ENCODE measurements at places on chromosomes 2 and 18.

- no peak for DNase-seq
Observed at GRCh38 chr18:37674570-37674969, 109.0 kb upstream of the CELF4 start.

DNA sequence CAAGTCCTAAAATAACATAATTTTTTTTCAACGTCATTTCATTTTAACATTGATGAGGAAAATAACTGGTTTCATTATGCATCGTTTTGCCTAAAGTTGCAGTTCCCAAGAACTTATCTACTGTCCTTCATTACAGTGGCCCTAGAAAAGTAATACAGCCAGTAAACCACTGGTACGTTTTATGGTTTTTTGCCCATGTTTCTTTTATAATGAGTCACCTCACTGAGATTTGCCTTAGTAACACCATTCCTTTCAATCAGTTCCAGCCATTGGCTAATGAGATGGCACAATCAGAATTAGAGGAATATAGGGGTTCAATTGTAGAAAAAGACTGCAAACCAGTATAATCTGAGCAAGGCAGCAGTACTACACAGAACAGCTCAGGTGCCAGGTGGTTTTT lies 422.6 kb upstream of the LYPD1 start:
- DNase-seq = no peak

DNA sequence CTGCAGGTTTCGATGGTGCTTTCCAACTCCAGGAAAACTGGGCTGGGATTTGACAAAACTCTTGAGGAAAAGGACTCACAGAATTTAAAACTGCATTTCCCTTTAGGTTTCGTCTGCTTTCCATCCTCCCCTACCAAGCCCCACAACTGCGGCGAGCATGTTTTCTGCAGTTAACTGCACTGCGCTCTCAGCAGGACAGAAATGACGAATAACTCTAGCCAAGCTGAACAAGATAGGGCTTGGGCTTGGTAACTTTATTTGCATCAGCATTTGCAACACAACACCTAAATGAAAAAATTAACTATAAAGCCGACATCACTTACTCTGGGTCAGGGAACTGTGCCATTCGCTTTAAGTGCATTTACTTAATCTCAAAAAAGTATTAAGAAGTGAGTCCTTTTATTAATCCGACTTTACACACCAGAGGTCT lies 669 bp upstream of the PIKFYVE start:
- DNase-seq = peak; percentile 63

- DNase-seq = peak; percentile 62
Observed at GRCh38 chr2:130727286-130727924, 1.5 kb upstream of the GPR148 start.

GRCh38 chr18:4352746-4353551 lies 102.2 kb downstream of the DLGAP1 start:
- DNase-seq = no peak

GRCh38 chr2:43159797-43160196 lies 66.6 kb downstream of the ZFP36L2 start:
- no peak for DNase-seq

DNA sequence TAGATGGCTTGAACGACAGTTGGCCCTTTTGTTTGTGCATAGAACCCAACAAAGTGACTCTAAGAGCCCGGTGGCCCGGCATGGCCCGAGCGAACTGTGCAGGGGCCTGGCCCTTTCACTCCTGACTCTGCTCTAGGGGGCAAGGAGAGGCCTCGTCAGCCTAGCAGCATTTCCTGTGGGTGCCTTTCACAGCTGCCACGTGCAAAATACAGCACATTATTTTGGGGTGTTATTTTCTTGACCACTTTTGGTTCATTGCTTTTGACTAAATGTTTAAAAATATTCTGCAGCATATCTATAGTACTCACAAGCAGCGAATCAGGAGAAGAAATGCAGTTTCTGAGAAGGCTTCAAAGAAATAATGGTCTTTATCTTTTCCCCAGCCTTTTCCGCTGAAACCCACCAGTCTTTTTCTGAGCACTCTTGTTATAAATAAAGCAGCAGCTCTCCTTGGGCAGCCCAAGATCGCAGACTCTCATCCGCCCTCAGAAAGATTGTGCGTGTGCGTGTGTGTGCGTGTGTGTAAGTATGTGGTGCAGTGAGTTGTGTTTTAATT lies 31.3 kb downstream of the DGKD start:
- peak; percentile 16 for DNase-seq

DNA sequence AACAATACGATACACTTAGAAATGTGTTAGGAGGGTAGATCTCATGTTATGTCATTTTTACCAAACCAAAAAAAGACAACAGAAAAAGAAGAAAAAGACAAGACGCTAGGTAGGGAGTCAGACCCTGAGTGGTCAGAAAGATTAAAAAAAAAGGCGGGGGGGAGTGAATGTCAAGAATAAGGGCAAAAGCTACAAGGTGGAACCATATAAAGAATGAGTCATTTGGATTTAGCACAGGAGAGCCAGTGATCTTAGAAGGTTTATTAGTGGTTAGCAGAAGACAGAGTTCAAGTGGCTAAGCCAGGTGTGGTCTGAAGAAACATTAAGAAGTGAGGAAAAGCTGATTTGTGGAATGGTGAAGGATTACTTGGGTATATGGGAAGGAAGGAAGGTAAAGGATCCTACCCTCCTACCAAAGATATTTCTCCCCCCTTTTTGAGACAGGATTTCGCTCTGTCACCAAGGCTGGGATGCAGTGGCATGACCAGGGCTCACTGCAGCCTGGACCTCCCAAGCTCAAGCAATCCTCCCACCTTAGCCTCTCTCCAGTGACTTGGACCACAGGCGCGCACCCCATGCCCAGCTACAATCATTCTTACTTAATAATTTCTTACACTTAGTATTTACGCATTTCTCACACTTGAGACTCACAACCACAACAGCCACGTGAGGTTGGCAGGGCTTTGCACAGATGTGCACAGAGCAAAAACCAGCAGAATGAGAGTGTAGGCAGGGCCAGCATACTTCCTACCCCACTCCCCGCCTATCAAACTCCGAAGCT lies 2.6 kb downstream of the DSC2 start:
- no peak for DNase-seq

DNA sequence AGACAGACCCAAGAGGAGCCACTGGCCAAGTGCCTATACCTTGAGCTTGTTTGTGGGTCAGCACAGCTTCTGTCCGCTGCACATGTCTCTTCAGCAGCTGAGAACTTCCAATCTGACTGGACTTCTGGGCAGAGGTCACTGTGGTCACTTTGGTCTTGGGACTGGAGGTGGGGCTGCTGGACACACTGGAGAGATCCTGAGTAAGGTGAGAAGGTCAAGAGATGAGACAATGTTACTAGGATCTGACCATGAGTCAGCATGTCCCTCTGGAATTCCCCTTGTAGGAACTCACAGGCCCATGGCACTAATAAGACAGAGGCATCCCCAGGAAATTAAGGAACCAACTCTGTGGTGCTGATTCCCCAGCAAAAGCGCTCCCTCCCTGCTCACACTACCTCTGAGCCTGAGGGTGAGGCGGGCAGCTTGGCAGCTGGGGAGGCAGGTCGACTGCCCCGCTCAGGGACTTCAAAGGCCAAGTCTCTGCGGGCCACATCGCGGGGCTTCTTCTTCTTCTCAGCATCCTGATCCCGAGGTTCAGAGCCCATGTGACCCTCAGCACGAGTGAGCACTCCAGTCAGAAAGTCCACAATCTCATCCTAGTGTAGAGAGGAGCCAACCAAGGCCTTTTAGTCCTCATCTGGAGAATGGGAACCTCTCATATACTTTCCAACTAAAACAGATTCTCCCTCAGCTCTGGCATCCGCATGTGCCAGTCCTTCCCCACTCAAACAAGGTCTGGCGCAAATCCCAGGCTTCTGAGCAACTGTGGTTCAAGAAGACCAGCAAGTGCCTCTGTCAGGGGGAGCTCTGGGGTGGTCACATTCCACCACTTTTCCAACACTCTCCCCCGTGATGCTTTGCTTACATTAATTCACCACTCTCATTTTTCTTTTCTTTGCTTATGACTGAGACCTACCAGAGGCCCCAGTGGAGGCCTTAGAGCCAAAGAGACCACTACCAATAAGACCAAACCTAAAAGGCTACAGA lies 29.4 kb downstream of the KANSL3 start:
- no peak for DNase-seq

DNA sequence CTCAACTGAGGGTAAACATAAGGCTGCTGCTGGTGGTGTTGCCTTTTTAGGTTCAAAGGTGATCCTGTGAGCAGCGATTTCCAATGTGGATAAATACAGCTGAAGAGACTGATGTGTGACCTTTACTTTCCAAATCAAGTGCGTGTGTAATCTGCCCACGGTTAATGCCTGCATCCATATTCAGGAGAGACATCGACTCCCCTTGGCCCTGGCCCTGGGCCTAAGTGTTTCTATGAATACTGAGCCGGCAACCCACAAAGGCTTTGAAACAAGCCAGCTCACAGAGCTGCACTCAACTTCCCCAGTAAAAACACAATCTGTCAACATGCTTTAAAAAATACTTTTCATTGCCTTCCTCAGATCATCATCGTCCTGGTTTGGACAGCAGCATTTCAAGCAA lies 1026.6 kb downstream of the TMEM182 start:
- no peak for DNase-seq

GRCh38 chr2:201196003-201196402 lies 13.1 kb downstream of the CASP10 start:
- DNase-seq = no peak

DNA sequence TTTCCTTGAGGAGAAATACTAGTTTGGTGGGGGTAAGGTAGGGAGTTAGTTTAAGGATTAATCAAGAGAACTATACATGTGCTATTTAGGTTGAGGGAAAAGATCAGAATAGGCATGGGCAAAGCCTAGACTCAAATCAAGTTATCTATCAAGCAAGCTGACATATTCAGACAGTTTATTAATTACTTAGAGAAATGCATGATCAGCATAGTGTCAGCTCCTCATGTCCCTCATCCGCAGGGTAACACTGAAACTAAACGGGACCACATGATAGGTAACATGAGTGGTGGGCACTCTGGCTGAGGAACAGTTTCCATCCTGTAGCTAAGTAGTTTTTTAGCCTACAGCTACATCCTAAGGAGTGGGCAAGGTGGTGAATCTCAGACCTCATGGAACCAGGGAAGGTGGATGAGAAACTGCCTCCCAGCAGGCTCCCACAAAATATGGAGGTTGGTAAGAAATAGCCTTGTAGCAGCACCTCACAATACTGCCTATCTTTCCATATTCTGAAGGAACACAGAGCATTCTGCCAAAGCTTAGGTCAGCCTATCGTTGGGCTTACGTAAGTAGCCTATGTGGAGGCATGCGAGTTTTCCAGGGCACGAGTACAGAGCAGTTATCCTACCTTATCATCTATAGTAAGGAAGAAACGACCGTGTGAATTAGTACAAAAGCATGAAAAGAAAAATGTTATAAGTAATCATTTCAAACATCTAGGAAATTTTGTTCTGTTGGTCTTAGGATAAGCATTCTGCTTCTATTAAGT lies 18.4 kb downstream of the ZC3H6 start:
- peak; percentile 73 for DNase-seq

DNA sequence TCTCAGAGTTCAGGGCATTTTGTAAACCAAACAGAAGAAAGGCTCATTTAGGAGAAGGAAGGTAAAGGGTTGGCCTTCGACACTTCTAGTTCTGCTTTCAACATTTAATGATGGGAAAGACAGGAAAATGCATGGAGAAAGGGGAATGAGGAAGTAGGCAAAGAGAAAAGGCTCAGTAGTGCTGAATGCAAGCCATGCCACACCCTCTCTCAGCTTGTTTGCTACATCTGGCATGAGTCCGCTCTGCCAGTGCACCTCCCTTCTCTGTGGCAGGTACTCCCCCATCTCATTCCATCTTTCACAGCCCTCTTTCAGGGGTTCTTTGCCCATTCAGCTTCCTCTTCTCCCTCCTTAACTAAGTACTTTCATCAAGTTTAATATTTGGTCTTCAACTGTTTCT lies 120.9 kb upstream of the ITGB6 start:
- no peak for DNase-seq

DNA sequence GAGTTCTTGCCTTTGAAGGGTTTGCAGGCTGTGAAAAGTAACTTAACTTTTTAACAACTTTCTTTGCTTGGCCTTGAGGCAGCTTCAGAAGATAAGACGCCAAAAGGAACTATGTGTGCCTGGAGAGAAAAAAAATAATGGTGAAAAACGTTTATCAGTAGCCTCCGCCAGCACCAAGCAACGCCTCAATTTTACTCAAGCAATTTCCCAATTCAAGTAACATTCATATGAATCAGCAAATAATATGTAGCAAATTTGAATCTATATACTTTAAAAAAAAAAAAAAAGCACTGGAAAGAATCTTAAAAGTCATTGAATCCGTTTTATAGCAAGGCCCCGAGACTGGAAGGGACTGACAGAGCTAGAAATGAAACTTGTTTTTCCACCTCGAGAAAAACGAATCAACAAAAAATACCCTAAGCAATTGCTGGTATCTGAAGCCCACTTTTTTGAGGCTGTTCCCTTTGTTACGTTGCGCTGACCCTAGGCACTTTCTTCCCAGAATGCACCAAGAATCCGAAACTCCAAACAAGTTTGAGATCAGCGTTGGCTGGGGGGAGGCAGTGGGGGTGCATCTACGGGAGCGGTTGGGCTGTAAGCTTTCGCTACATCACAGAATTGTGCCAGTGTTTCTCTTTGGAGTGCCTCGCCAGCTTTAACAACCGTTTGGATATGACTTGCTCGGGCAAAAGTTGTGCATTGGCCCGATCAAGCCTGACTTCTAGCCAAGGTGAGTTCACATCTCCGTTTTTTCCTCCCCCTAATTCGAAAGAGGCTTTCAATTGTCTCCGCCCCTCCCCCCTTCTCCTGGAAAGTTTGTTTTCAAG lies 2.7 kb upstream of the TGIF1 start:
- DNase-seq = peak; percentile 92

GRCh38 chr2:217481577-217481976 lies 521.2 kb downstream of the TNS1 start:
- DNase-seq = no peak

DNA sequence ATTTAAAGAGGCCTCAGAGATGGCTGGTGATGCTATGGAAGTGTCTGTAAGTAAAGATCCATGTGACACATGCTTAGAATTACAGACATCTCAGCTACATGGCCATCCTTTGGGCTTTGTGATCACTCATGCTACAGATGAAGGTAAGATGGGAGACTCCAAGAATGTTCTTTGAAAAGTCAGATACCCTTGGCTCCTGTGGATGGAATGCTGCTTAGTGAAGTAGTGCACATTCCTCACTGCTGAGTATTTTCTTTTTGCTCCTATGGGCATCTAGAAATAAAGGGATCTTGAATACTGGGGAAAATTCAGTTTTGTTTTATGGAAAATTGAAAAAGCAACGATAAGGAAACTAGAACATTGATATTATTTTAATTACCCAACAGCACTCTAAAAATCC lies 55.2 kb upstream of the REV1 start:
- DNase-seq = peak; percentile 4

DNA sequence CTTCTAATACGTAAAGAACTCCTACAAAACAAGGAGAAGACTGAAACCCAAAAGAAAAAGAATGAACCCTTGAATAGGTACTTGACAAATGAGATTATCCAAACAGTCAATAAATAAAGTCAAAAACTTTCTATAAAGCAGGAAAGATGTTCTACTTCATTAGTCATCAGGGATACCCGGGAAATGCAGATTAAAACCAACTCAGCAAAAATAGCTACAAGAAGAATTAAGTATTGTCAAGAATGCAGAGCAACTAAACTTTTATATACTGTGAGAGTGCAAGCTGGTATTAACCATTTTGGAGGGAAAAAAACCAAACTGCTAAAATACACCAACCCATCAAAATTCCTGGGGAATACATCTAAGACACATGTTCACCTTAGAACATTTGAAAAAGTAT lies 10.4 kb downstream of the TXNL1 start:
- DNase-seq = no peak

Measured in fibroblast of the aortic adventitia (primary cell).